Activated naive CD4-positive, alpha-beta T cell treated with anti-CD3 and anti-CD28 coated beads, Interleukin-2, amount 10 ng/mL, durations not matched to agents 5 hours and 36 hours (primary cell): ENCODE measurements at places on chromosomes 12 and 14. TPM values are rescaled to one million over a fixed set of nuclear protein-coding genes. Genes with fewer than 3 reads are reported as not detected.

Gene CFAP54
- 0.10 TPM for total RNA-seq

Gene GZMH
- 3.0 TPM for total RNA-seq

Gene TTC9
- total RNA-seq = 15.9 TPM

Gene TMEM63C
- total RNA-seq = 0.17 TPM

Gene NFE2
- total RNA-seq = not detected

Gene TAS2R7
- not detected for total RNA-seq

Gene MGP
- not detected for total RNA-seq

Gene KLRC3
- total RNA-seq = not detected

Gene TRPV4
- not detected for total RNA-seq

Gene PTHLH
- not detected for total RNA-seq

Gene NPC2
- total RNA-seq = 67.9 TPM

Gene ARF6
- total RNA-seq = 179 TPM

Gene VRK1
- 51.7 TPM for total RNA-seq

Gene COX8C
- not detected for total RNA-seq

Gene TAS2R10
- 0.36 TPM for total RNA-seq

Gene UBE3B
- total RNA-seq = 37.4 TPM

Gene ADGRD1
- total RNA-seq = not detected

Gene PPP1R36
- 0.26 TPM for total RNA-seq

Gene NRL
- total RNA-seq = 3.1 TPM

Gene SIRT4
- total RNA-seq = 1.5 TPM

Gene ABCD4
- total RNA-seq = 58.8 TPM

Gene USP30
- 9.7 TPM for total RNA-seq

Gene PRPH
- total RNA-seq = not detected

Gene RIMBP2
- total RNA-seq = 0.18 TPM

Gene SERPINA9
- total RNA-seq = not detected

Gene PARPBP
- total RNA-seq = 18.9 TPM
